ENCODE measurements at places on chromosomes 13 and 19. TPM values are rescaled to one million over a fixed set of nuclear protein-coding genes. Genes with fewer than 3 reads are reported as not detected.
A peak's percentile ranks its signal among the peaks of the same experiment; 100 is the strongest.

DNA sequence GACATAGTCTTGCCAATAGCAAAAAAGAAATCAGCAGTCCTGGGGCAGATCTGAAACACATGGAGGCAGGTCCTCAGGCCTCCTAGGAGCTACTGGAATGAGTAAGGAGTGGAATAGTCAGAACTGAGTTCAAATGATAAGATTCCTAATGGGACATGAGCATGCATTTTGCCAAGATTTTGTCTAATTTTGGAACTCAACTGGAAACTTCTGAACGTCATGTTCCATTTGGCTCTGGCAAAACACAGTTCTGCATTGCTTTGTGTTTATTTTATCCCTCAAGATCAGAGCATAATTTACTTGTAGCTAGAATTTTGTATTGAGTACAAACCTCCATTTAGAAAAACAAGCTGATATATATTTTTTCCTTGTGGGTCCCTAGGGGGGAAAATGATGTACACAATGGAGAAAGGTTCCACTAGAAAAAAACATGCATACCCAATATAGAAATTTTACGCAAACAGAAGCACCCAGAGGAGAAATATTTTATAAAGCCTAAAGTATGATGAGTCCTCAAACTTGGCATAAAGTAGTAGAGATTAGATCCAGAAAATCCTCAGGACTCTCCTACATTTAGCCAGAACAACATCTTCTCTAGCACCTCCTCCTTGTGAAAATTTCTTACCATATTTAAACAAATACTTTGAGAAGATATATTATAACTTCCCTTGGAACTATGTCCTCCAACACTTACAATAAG is 149.0 kb upstream of the SERP2 start:
- peak; percentile 80 for DNase-seq

- DNase-seq: no peak
Observed at GRCh38 chr19:30423481-30423880, 51.3 kb downstream of the ZNF536 start.

- DNase-seq: no peak
Observed at GRCh38 chr13:56988543-56988942, 152.2 kb upstream of the PRR20A start.

GRCh38 chr13:66558506-66558905 is 671.6 kb downstream of the PCDH9 start:
- DNase-seq: no peak

GRCh38 chr19:21474671-21475181 is 30.7 kb upstream of the ZNF429 start:
- peak; percentile 82 for DNase-seq

- DNase-seq: no peak
Observed at GRCh38 chr13:100497389-100497788, 91.2 kb downstream of the GGACT start.

The ZNF541 gene
- 1.7 TPM for total RNA-seq

GRCh38 chr13:65532231-65532630 is 1697.9 kb downstream of the PCDH9 start:
- DNase-seq: no peak

GRCh38 chr13:95411428-95412040 is 110.3 kb upstream of the ABCC4 start:
- DNase-seq: no peak

DNA sequence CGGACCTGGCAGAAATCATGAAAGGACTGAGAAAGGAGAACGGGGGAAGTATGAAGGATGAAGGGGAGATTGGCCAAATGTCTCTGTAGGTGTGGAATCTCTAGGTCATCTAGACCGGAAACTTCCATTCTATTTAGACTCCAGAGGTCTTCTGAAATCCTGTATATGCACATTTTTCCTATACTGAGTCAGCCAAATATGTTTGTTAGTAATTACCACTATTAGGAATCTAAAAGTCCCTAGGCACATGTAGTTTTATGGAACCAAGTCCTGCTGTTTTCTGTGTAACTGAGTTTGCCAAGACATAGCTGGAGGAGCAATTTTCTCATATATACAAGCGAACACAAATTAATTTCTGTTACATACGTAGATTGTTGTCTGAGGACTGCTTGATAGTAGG is 498.1 kb downstream of the GPC5 start:
- no peak for DNase-seq

The SIGLEC5 gene
- 0.55 TPM for total RNA-seq

DNA sequence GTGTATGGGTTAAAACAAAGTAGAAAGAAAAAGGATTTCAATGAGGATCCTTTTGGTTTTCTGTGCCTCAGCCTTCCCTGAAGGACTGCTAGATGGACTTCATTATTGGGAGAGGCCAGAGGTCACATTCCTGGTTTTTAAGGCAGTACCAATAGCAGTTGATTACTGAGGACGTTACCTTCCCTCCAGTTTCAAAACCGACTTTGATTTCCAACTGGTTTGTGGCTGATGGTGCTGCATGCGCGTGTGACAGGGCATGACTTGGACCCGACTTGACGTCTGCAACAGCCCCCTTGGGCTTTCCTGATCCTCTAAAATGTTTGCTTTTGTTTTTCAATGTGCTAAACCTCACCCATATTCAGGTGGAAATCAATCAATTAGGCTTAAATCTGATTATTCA is 314.3 kb upstream of the ARGLU1 start:
- DNase-seq: no peak

- DNase-seq: no peak
Observed at GRCh38 chr13:42259515-42259914, 12.4 kb upstream of the AKAP11 start.

The ZNF729 gene
- not detected for total RNA-seq
